ENCODE measurements at places on chromosomes 16 and 17.

DNA sequence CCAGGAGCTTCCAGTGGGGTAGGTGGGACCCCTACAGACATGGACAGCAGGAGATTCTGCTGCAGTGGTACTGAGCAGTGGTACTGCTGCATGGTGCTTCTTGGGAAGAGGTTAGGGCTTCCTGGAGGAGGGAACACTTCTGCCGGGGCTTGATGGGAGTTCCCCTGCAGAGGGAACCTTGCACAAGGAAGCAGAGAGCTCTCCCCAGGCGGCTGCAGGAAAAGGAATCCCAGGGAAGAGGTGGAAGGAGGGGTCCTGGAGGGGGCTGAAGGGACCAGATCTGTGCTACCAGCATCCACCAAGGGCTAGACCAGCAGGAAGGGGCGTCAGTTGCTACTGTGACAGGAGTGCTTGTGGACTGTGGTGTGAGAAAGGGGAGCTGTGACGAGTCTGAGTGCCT lies 10.6 kb downstream of the RIPOR1 start:
- DNase-seq, result no peak

DNA sequence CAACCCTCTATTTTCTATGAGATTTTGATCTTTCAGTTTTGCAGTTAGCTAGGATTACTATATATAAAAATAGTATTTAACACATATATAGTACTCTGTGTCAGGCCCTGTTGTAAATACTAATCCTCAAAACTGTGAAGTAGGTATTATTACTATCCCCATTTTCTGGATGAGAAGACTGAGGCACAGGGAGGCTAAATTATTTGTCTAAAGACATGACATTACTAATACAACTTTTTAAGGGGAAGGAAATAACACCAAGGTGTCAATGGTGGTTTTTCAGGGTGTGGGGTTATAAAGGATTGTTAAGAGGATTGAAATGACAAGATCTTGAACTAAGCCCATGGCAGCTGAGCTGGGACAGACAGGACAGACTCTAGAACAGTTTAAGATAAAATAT lies 4.1 kb upstream of the WSB1 start:
- DNase-seq, result no peak

GRCh38 chr17:30555942-30556341 lies 78.7 kb downstream of the GOSR1 start:
- no peak for DNase-seq

DNA sequence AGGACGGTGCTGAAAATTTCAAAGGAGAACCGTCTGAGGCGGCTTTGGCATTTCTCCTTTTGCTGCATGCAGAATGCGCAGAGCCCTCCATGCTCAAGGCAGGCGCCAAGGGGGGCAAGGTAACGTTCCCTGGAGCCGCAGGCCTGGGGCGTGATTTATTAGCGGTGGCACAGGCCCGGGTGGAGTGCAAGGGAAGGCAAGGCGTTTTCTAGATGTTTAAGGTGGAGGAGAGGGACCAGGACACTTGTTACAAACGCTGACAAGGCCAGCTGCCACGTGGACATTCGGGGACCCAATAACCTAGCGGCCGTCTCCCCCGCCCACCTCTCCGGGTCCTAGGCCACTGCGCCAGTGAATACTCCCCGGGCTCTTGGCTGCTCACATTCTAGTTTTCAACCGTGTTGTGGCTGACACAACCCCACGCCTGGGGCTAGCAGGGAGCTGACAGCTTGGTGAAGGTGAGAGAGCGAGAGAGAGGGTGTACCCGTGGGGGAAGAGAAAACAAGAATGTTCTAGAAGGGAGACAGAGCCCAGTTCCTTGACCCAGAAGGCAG lies 250.1 kb downstream of the C16orf95 start:
- no peak for DNase-seq

DNA sequence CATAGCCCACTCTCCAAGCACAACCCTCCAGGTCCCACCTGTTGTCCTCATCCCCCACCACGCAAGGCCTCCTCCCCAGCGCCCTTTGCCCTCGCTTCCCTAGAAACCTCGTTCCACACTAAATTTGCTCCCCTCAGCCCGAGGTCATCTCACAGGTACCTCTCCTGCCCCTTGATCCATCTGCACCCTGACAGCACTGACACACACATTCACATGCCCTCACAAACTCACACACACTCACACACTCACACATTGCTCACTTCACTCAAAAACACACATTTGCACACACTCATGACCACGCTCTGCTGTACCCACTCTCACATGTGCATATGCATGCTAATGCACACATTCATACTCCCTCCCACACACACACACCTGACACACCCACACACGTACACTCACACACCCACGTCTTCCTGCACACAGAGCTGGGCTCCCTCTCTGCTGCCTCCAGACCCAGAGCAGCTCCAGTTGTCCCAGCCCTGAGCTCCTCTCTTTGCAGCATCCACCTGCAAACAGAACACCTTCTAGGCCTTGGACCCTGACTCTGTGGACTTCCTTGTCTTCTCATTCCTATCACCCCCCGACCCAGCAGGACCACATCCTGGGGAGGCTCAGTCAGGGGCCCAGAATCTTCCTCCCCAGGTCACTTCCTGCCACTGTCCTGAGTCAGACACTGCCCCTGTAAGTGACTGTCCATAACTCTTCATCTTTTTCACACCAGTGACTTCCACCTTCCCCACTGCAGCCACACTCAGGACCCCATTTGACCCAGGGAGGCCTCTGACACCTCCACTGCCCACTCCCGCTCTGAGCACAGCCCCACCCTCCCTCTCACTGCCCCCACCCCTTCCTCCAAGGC lies 4.9 kb downstream of the ASGR2 start:
- DNase-seq, result no peak

DNA sequence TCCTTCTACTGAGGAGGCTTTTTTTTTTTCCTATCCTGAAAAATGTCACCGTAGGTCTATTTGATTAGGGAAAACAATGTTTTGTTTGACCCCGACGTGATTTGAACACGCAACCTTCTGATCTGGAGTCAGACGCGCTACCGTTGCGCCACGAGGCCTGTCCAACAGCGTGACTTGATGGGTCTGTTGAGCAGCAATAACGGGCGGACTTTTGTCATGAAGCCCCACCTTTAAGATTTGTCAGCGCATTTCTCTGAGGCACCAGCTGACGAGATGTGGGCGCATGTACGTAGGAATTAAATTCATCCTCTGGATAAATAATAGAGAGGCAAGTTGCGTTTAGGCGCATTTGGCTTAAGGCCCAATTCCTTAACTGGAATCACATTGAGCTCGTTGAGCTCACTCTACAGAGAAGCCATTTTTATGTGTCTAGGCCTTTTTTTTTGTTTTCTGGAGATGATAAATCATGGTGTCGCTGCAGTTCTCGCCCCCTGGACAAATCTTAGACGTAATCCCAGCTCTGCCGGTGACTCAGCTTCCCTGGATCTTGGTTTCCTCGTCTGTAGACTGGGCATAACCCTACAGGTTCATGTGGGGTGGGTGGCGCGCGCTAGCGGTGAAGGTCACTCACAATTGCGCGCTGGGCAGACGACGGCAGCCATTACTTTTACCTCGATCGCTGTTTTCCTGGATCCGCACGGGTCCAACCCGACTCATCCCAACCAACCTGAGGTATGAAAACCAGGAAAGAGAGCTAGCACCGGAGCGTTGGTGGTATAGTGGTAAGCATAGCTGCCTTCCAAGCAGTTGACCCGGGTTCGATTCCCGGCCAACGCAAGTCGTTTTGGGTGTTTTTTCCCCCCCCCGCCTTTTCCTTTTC lies 10.6 kb upstream of the AURKB start:
- peak; percentile 95 for DNase-seq

DNA sequence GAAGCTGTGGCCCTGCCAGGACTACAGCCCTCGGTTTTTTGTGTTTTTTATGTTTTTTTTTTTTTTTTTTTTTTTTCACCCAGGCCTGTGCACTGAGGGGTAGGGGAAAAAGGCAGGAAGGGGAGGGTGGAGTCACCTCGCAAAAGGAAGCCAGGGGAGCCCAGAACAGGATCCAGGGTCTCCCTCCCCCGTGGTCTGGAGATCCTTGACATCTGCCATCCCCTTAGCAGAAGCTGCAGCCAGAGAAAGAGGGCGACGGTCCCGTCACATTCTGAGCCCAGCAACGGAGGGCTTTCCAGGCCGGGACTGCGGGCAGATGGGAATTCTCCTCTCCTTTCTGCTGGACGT lies 29.1 kb upstream of the PHOSPHO1 start:
- DNase-seq, result no peak

DNA sequence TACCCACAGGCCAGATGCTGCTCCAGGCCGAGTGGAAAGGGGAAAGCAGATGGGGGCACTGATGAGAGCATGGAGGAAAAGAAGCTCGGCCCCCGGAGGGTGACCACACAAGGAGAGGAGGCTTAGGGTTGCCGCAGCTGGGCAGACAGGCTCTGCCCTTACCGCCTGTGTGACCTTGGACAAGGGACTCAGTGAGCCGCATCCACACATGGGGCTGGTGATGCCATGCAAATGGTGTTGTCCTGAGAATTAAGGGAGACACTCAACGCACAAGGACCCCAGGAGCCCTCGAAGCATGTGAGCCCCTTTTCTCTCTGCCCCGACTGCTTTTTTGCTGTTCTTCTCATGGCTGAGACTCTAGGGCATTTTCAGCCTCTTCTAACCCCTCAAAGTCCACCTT lies 61.0 kb downstream of the PLXDC1 start:
- no peak for DNase-seq

GRCh38 chr17:31254654-31255053 lies 42.4 kb downstream of the OMG start:
- DNase-seq, result no peak

- DNase-seq, result no peak
Measured at GRCh38 chr17:28720247-28720996, 637 bp downstream of the RPL23A start.

DNA sequence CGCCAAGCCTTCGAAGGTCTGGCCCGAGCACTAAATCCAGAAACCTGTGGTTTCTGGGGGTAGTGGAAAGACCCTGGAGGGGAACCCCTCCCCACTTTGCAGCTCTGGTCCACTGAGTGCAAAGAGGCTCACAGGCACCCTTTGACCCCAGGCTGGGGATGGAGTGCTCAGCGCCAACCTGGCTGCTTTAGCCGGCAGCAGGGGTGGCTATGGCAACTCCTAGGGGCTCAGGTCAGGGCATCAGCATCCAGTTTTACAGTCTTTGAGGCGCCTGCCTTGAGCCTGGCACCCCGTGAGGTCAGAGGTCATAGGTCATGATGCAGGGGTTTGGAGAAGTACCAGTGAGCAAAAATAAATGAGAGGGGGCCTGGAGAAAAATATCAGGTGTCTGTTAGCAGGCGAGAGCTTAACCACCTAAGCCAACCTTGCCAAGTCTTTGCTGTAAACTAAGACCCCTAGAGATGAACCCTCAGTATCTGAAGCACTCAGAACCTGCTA lies 17.9 kb downstream of the CA7 start:
- DNase-seq, result no peak

DNA sequence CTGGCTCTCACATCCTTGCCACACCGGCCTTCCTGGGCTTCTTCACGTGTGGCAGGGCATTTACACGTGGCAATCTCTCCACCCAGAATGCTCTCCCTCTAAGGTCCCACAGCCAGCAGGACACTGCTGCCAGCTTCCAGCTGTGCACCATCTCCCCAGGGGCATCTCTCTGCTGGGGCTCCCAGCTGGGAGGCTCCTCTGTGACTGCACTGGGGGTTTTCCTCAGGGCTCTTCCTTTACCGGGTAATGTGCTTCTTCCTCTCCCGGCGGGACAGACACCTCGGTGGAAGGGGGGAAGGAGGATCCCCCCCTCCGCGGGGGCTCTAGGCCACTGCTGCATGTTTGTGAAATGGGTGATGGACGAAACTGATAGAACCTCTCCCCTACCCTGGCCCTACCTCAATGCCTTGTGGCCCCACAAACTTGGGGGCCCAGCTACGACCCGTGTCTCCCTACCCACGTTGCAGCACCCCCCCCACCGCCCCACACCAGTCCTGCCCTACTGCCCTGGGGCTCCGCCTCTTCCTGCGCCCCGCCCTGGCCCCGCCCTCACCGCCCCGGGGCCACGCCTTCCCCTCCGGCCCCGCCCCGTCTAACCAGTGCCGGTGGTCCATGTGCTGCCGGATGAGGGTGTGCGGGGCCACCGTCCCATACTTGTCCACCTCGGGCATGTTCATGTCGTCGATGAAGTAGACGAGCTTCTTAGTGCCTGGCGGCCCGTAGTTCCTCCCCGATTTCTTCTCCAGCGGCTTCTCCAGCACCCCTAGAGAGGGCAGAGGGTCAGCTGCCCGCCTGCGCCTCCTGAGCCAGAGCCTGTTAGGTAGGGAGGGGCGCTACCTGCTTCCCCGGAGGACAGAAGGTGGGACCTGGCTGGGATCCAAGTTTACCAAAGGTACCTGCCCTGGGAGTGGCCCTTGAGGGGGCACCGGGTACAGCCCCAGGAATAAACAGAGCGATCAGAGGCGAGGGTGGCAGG lies 92.6 kb downstream of the DNAH17 start:
- peak; percentile 19 for DNase-seq

GRCh38 chr17:4276514-4276913 lies 12.7 kb upstream of the ANKFY1 start:
- DNase-seq, result no peak

DNA sequence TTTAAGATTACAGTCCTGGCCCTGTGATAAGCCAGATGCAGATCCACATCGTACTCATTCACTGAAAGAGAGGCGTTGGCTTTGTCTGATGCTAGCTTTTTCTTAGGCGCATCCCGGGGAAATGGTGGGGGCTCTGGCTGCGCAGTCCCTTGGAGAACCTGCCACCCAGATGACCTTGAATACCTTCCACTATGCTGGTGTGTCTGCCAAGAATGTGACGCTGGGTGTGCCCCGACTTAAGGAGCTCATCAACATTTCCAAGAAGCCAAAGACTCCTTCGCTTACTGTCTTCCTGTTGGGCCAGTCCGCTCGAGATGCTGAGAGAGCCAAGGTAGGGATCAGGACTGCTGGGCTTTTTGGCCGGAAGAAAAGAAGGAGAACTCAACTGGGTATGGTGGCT lies 24.0 kb downstream of the POLR2A start:
- no peak for DNase-seq

- no peak for DNase-seq
Measured at GRCh38 chr17:36524428-36524876, 10.2 kb downstream of the MYO19 start.

- DNase-seq, result no peak
Measured at GRCh38 chr16:53756275-53756996, 52.5 kb downstream of the FTO start.

Data from fibroblast of upper back skin (primary cell).